ENCODE measurements at places on chromosomes 1 and 21.

DNA sequence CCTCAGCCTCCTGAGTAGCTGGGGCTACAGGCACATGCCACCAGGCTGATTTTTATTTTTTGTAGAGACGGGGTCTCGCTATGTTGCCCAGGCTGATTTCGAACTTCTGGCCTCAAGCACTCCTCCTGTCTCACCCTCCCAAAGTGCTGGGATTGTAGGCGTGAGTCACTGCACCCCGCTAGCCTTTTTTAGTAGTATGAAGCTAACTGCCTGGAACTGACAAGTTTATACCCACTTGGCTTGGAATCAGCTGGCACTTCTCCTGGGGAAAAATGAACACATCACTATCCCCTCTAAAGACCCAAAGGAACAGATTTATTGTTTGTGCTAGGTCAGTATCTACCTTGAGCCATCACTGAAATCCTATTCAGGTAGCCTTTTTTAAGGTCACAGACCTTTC, 19.0 kb downstream of the TMEM63A start:
- no peak for DNase-seq

GRCh38 chr1:51541313-51542050, 22.4 kb upstream of the EPS15 start:
- DNase-seq: no peak

DNA sequence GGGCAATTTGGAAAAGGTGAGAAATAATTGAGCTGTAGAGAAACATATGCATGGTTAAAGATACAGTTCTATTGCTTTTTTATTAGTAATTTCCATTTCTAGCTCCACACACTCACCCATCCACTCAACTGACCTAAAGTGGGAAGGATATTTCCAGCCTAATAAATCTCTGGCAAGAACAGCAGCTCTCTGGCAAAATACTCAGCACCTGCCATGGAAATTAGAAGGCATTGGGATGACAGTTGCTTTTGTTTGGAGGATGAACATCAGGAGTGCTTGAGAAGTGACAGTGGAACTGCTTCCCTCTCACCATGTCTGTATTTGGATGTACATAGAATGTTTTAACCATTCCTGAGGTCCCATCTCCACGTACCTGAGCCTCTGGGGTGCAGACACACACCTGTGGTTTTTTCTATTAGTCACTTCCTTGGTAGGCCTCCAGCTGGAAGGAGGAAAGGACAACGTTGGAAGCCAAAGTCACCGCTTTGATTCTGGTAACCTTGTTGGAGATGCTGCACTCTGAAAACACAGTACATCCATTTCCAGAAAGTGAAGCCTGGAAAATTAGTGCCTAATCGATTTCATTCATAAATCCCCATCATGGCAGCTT, 62.3 kb upstream of the RUNX1 start:
- DNase-seq: no peak

- no peak for DNase-seq
These were observed 39.5 kb downstream of the RNF115 start for GRCh38 chr1:145784409-145784808.

DNA sequence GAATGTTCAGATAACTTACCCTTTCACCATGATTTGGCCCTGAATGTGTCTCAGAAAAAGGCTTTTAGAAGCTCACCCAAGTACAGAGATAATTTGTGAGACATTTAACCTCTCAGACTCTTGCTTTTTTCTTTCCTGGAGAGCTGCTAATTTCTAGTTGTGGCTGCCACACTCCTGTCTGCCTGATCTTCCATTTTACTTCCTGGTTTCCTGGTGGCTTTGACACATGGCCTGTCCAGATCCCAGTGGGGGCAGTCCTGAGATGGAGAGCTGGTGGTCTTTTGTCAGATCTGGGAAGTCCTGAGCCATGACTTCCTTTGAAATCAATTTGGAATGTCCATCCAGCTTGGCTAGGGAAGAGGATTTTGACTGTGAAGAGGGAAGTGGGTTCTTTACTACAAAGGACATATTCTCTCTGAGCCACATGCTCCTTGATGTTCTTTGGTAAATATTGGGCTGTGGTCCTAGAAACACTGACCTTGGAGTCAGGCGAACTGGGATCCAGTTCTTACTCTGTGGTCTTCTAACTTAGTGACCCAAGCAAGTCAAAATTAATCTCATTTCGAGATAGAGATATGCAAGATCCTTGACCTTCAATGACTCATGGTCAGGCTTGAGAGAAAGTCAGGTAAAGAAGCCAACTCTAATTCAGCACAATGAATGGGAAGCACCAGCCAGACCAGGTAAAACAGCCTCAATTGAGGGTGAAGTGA, 78.0 kb upstream of the HSD17B7 start:
- DNase-seq: no peak

DNA sequence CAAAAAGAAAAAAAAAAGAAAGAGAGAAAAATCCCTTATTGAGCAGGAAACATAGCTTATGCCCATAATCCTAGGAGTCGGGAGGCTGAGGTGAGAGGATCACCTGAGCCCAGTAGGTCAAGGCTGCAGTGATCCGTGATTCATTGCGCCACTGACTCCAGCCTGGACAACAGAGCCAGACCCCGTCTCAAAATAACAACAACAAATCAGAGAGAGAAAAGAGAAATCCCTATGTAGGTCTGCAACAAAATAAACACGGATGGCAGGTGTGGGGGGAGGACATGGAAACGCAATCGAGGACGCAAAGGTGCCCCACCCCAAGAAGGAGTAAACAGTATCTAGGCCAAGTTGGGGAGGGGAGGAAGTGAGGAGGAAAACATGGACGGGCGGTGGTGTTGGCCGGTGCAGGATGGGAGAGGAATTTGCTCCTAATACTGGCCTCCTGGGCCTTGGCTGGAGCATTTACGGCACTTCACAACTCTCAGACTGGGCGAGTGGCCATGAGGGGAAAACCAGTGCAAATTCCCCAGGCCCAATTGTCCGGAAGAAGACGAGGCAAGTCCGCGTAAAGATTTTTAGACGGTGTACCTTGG, 609 bp upstream of the CHTOP start:
- no peak for DNase-seq

DNA sequence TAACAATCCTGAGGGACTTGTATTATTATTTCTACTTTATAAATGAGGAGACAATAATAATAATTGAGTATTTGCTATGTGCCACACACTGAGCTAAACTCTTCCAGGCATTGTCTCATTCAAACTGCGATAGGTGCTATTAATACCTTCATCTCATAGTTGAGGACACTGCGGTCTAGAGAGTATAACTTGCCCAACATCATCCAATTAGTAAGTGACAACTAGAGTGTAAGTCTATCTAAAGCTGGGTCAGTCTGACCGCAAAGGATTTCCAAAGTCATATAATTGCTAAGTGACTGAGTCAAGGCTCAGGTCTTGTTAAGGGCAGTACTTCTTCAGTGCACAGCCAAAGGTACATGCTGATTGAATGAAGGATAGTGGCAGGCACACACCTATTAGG, 9.7 kb downstream of the BCL9 start:
- no peak for DNase-seq

DNA sequence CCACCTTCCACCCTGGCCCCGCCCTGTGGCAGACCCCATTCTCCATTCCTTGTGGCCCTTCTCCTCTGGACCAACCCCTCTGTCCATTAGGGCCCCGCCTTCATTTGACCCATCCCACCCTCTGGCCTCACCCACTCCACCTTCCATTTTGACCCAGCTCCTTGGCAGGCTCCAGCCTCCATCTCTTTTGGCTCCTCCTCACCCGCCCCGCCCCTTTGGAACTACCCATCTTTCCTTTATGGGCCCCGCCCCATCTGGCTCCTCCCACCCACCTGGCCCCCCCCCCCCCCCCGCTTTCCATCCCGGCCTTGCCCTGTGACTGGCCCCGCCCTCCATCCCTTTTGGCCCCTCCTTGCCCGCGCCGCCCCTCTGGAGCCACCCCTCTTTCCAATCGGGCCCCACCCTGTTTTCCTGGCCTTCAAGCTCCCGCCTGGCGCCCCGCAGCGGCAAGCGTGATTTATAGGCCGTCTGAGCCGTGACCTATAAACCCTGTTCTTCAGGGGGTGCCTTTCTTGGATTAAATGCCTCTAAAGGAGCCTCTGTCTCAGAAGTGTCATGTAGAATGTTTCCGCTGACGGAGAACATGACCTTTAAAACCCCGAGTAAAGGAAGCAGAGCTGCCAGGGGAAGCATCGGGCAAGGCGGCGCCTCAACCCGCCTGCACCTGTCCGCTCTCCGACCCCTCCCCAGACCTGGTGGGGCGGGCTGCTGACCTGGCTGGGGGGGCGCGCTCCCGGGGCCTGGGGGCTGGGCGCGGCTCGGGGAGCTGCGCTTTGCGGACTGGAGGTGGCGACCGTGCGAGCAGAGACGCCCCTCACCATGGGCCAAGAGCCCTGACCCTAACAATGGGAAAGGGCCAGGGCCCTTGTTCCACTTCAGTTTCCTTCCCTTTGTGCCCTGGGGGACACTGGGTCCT, 178.0 kb downstream of the CAMTA1 start:
- DNase-seq: peak; percentile 33

- no peak for DNase-seq
These were observed 37.8 kb upstream of the TLR5 start for GRCh38 chr1:223180731-223181321.

- no peak for DNase-seq
These were observed 68.1 kb downstream of the VWA5B1 start for GRCh38 chr1:20358761-20359263.

- no peak for DNase-seq
These were observed 108.9 kb upstream of the POGK start for GRCh38 chr1:166730299-166730888.

DNA sequence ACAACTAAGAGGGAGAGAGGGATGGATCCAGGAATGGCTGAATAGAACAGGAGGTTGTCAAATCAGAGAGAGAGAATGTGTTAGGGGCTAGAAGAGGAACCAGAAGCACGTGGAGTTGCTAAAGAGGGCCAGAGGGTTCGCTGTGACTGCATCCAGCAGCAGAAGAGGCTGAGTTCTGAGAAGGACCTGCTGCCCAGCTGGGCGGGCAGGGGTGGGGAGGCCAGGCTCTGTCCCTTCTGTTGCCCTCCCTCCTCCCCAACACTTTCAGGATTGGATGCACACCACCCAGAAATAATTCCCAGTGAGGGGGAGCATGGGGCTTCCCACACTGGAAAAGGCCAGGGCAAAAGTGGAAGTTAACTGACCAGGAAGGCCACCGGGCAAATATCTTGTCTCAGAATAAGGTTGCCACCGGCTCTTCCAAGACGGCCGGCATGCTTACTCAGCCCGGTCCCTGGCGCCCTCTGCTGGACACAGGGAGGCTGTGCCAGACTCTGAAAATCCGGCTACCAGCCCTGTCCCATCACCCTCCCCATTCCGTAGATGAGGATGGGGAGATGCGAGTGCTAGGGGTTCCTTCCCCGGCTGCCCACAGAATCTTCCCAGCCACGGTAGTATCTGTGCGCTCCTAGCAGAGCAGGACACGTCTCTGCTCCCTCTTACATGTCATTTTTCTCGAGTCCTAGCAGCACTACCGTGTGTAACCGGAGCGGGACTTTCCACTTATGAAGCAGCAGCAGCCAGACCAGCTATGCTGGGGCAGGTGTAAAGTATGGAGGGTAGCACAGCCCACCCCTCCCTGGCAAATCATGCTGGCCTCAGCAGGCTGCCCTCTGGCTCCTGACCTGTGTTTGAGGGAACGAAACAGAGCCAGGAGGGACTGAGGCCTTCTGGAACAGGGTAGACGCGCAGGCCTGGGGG, 46.8 kb upstream of the A3GALT2 start:
- DNase-seq: peak; percentile 76

- DNase-seq: no peak
These were observed 19.6 kb downstream of the CCDC24 start for GRCh38 chr1:44010935-44011471.

- no peak for DNase-seq
These were observed 78.8 kb downstream of the MRPL39 start for GRCh38 chr21:25528515-25528914.

GRCh38 chr1:184350573-184350972, 36.3 kb upstream of the C1orf21 start:
- no peak for DNase-seq

- DNase-seq: no peak
These were observed 36.5 kb downstream of the SLC66A1 start for GRCh38 chr1:19348441-19349198.

GRCh38 chr21:43956670-43957035, 55.5 kb upstream of the TRAPPC10 start:
- DNase-seq: no peak

DNA sequence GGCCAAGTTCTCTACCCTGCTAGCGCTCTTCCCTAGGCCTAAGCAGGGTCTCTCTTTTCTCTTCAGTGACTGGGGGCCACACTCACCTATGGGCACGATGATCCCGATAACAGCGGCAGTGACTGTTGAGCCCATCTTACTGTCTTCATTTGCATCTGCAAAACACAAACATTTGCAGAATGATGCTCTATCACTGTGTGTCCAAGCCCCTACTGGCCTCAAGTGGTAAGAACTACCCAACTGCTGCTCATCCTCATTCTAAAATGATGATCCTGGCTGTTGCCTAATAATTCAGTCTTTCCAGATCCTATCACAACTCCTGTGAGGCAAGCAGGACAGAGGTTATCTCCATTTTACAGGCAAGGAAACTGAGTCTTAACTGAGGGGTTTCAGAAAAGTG, 16.7 kb upstream of the MAGOH start:
- no peak for DNase-seq

GRCh38 chr1:86537928-86538695, 8.8 kb upstream of the CLCA4 start:
- no peak for DNase-seq

GRCh38 chr1:181190364-181191035, 102.0 kb downstream of the IER5 start:
- DNase-seq: no peak

GRCh38 chr1:12477936-12478611, 139.9 kb downstream of the DHRS3 start:
- DNase-seq: no peak

- DNase-seq: no peak
These were observed 6.4 kb downstream of the DISP1 start for GRCh38 chr1:222821239-222821638.

DNA sequence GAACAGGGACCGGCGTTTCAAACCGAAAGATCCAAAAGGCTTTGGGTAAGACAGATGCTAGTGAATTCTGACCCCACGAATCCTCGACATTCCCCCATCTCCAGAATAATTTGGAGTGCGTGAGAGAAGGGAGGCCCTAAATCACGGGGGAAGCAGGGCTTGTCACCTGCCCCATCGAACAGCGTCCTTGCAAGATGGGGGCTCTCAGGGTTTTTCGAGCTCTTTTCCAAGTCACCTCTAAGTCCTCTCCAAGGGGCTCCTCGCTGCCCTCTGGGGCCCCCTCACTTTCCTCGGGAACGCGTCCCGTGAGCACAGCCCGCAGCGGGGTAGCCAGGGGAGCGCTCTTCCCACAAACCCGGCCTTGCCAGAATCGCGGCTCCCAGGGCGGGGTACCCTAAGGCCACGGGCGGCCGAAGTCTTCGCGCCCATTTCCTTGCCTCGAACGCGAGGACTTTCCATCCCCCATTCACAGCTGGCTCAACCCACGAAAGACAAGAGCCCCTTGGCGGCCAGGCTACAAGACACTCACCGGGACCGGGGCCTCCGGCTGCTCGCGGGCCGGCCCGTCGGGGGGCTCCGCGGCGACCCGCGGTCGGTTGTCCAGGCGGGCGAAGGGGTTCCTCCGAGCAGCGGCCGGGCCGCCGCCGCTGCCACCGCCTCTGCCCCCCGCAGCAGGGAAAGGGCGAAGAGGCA, 546 bp downstream of the DONSON start:
- no peak for DNase-seq
